ENCODE measurements at places on chromosomes 1 and 21.

DNA sequence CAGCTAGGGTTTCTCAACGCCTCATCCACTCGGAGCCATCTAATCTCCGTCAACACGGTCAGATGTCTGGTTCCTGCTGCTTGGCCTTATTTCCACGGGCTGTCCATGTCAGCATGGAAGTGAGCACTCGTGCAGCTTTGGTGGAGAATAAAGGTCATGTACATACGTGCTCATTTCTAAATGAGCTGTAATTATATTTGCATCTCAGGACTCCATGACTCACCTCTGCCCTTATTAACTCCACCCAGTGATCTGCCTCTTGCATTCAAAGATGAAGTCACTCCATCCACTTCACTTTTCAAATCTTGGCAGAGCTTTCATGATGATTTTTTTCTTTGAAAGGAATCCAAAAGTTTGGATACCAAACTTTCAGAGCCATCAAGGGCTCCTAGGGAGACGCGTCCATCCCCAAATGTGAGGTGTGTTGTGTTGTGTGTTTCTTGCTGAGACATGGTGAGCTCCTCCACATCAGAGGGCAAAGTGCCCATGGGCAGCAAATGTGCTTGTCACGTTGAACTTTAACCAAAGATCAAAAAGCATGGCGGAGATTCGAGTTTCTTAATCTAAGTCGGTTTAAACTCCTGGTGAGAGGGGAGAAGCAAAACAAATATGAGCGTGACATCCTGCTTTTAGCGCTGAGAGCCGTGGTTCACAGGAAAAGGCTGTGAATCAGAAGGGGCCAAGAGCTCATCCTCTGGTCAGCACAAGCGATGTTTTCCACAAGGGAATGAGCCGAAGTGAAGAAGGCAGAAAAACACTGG lies 68.6 kb upstream of the ERRFI1 start:
- peak; percentile 90 for DNase-seq

GRCh38 chr1:201399352-201400126 lies 415 bp upstream of the LAD1 start:
- peak; percentile 24 for DNase-seq

- no peak for DNase-seq
These were observed 194.8 kb upstream of the HMCN1 start for GRCh38 chr1:185539277-185539943.

GRCh38 chr1:65048335-65048734 lies 82.0 kb upstream of the JAK1 start:
- no peak for DNase-seq

DNA sequence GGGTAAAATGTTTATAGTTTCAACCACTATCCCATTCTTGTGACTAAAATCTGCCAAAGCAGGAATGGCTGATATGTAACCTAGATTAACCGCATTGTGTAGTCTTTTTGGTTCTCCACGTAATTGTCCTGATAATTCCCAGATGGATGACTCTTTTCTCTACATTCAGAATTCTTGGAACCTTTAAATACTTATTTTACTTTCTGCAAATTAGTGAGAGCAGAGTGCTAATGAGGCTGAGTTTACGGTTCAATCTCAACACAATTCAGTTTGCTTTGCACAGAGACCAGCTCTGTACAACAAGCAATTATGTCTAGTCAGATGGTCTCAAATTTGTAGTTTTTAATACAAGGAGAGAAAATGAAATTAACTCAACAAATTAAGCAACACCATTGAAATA lies 9.1 kb downstream of the CRB1 start:
- DNase-seq: no peak

GRCh38 chr1:193125369-193125768 lies 3.5 kb downstream of the CDC73 start:
- DNase-seq: no peak

GRCh38 chr1:44031252-44032169 lies at the start of gene SLC6A9:
TSS of gene SLC6A9 (minus strand) at chr1:44031462. CDS start at chr1:44024277, 7,185 bp downstream.
- DNase-seq: no peak

- no peak for DNase-seq
These were observed 33.5 kb upstream of the AKT3 start for GRCh38 chr1:243883551-243883950.

DNA sequence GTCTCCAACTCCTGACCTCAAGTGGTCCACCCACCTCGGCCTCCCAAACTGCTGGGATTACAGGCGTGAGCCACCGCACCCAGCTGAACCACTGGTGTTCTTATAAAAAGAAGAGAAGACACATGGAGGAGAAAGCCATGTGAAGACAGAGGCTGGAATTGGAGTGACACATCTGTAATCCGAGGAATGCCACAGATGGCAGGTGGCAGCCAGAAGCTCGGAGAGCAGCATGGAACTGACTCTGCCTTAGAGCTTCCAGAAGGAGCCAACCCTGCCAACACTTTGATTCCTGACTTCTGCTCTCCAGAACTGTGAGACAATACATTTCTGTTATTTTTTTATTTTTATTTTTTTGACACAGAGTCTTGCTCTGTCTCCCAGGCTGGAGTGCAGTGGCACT lies 59.0 kb upstream of the ATP2B4 start:
- no peak for DNase-seq

DNA sequence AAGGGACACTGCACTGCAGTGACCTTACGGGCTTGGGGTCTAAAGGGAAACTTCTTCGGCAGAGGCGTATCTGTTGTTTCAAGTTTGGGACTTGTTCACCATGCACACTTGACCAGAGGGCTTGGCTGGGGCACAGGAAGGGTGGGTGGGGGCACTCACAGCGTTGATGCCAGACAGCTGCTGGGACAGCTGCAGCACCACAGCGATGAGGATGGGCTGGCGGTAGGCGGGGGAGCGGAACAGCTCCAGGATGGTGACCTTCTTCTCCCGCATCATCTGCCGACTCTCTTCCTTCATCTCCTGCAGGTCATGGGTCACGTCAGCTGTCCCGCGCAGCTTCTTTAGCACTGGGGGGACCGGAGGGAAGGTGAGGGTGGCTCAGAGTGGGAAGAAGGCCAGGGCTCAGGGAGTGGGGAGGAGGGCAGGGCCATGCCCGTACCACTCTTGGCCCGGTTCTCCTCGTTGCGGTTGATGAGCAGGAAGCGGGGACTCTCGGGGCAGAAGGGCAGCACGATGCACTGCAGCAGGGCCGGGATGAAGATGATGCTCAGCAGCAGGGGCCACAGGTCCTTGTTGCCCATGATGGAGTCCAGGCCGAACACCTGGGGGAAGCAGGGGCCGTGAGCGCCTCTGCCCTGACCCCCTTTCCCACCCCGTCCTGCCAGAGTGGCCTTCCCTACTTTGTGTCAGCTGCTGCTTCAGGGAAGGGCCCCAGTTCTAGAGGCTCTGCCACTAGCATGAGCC lies 29.1 kb downstream of the SLC2A1 start:
- no peak for DNase-seq

- DNase-seq: peak; percentile 84
These were observed 24.1 kb downstream of the THRAP3 start for GRCh38 chr1:36248250-36248894.

GRCh38 chr1:119893238-119893791 lies 3.0 kb downstream of the ADAM30 start:
- DNase-seq: no peak

DNA sequence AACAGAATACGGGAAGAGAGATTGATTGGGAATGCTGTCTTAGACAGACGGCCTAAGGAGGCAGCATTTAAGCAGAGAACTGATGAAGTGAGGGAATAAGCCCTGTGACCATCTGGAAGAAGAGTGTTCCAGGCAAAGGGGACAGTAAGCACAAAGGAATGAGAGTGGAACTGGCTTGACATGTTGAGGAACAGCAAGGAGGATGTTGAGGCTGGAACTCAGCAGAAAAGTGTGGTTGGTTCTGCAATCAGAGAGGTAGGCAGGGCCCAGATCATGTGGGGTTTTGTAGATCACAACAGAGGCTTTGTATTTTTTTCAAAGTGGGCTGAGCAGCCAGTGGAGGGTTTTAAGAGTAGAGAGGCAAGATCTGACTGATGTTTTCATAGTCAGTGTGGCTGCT lies 157.4 kb downstream of the DNM3 start:
- no peak for DNase-seq

DNA sequence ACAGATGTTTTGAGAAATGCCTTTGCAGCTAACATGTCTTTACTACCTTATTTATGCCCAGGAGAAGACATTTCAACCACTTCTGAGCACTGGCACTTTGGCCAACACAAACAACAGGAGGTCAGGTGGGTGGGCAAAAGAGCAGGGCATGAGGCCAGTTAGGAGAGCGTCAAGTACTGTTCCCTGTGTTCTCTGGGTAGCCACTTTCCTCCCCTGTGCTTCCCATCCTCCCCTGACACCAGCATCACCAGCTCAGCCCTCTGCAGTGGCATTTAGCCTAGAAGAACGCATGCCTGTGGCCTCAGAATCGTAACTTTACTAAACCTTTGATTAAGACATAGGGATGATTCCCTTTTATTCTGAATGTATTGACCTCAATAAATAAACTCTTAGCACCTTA lies 18.3 kb downstream of the BTG2 start:
- no peak for DNase-seq

DNA sequence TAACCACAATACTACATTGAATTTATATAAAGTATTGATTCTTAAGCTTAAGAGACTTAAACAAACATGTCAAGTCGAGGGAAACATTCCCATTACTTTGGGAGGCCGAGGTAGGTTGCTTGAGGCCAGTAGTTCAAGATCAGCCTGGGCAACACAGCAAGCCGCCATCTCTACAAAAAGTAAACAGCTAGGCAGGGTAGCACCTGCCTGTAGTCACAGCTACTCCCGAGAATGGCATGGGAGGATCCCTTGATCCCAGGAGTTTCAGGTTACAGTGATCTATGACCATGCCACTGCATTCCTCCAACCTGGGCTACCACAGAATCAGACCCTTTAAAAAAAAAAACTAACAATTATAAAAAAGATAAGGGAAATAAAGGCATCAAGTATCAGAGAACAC lies 50.4 kb downstream of the EIF4G3 start:
- no peak for DNase-seq

DNA sequence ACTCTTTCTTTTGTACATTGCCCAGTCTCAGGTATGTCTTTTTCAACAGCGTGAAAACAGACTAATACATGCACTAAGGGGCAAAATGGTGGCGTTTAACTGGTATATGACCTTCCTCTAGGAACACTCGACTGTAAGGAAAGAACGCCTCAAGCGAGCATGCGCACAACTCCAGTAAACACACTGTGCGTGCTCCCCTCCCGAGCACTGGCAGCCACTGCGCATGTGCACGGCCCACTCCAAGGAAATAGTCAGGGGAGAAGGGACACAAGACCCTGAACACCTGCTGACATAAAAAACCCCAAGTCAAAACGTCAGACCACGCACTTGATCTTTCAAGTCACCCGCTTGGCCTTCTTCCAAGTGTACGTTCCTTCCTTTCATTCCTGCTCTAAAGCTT lies 173.5 kb downstream of the NPHP4 start:
- no peak for DNase-seq

DNA sequence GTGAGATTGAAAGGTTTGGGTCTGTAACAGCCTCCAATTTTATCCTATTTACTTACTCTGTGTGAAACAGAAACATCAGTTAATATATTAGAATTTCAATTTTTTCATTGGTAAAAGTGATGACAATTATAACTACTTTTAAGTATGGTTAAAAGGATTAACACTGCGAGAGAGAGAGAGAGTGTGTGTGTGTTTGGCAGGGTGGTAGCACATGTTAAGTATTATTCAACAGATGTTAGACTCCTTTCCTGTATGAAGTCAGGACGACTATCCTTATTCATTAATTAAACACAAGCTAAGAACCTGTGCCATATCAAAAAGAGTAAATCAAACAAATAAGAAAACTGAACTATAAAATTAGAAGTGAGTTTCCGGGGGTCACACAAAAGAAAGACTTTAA lies 662.5 kb downstream of the PLPP3 start:
- DNase-seq: no peak

- DNase-seq: no peak
These were observed 59.3 kb upstream of the LHX8 start for GRCh38 chr1:75074831-75075395.

DNA sequence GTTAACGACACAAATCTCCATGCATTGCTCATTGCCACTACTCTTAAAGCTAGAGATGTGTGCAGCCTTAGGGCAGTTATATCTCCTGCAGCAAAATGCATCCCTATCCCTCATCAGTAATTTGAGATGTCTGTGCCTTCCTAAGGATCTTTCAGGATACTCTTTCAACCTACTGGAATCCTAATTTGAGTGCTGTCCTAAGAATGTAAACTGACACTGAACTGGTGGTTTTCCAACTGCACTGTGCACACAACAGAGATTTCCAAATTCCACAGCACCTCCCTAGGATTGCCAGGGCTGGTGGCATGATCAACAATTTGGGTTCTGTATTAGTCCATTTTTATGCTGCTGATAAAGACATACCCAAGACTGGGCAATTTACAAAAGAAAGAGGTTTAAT lies 193.9 kb downstream of the LTN1 start:
- no peak for DNase-seq

DNA sequence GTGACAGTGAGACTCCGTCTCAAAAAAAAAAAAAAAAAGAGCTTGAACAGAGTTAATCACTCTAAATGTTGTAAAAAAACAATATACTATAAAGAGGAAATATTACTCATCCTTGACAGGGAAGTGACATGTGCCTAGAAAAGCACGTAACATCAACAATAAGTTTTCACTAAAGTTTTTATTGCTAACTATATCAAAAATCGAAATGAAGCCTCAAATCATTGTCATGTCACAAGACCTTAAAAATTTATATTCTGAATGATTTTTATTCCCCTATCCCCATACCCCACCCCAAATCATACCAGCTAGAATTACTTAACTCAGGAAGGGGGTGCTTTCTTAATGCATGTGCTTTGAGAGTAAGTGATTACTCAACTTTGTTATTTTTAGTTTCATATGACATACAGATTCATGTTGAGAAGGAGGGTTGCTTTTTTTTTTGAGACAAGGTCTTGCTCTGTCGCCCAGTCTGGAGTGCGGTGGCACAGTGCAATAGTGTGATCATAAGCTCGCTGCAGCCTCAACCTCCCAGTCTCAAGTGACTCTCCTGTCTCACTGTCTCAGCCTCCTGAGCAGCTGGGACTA lies 53.6 kb upstream of the MUTYH start:
- peak; percentile 92 for DNase-seq

GRCh38 chr1:26780344-26780957 lies 7.3 kb upstream of the PIGV start:
- DNase-seq: no peak

DNA sequence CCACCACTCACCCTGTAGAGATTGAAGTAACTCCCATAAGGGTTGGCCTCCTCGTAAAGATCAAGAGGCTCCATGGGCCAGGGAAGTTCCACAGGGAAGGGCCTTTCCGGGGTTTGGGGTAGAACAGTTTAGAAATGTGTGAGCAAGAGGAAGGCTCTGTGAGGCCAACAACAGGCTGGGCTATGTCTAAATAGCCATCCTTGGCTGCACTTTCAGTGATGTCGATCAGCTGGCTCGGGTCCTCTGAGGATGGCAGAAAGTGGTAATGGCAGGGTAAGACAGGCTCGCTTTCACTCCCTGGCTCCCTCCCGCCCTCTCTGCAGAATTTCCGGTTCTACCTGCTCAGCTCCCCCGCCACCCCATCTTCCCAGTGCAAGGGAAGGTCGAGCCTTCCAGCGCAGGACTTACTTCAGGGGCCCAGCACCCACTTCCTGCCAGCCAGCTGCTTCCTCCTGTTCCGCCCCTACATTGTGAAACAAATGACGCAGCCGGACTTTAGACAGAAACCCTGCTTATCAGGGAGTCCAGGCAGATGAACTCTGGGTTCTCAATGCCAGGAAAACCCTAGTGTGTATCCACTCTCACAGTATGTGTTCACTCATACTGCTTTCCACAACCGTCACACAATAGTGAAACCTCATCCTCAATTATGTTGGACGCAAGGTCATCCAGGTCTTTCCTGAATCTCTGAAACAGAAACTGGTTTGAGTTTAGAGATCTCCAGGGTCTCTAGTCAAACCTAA lies 7.3 kb downstream of the F11R start:
- DNase-seq: peak; percentile 95

GRCh38 chr1:41447995-41448770 lies 36.3 kb downstream of the EDN2 start:
- DNase-seq: no peak

GRCh38 chr1:115115521-115116161 lies 26.3 kb upstream of the TSPAN2 start:
- DNase-seq: no peak

All from inflammatory macrophage treated with lipopolysaccharide for 4 hours (primary cell).